ENCODE measurements at places on chromosomes 7 and 10. TPM values are rescaled to one million over a fixed set of nuclear protein-coding genes. Genes with fewer than 3 reads are reported as not detected.

DNA sequence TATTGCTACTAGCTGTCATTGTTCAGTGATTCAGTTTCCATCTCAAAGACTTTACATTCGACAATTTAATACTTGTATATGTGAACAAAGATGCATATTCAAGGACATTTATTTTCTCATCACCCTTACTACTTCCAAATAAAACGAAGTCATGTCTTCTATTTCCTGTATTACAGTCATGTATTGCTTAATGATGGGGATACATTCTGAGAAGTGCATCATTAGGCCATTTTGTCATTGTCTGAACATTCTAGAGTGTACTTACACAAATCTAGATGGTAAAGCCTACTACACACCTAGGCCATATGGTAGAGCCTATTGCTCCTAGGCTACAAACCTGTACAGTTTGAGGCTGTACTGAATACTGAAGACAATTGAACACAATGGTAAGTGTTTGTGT, 6.5 kb downstream of the C10orf95 start:
- no peaks in the 10 kb centered on the region for H3K27me3 ChIP-seq
- no peak overlapping the region for H3K27ac ChIP-seq
- no peak overlapping the region for H3K4me3 ChIP-seq
- H3K36me3 ChIP-seq = no peaks in the 10 kb centered on the region

- H3K4me1 ChIP-seq = peaks cover 4% of the 10 kb centered on the region
- no peak overlapping the region for H3K27ac ChIP-seq
- no peaks in the 10 kb centered on the region for H3K27me3 ChIP-seq
Measured at GRCh38 chr10:29946953-29947700, 112.3 kb downstream of the JCAD start.

DNA sequence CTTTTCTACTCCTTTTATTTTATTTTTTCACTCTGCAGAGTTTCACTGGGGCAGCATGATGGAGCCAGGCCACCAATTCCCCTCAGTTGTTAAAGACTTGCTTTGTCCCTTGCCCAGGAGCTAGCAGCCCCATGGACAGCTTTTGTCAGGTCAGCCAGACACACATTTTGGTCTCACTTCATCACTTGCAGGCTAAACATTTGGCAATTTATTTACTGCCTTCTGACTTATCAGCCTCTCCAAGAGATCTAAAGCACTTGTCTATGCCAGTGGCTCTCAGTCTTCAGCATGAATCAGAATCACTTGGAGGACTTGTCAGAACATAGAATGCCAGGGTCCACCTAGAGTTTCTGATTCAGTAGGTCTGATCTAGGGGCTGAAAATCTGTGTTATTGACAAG, 66.4 kb upstream of the GDF10 start:
- no peaks in the 10 kb centered on the region for H3K4me1 ChIP-seq
- H3K27me3 ChIP-seq = no peaks in the 10 kb centered on the region
- H3K4me3 ChIP-seq = no peak overlapping the region
- no peak overlapping the region for H3K27ac ChIP-seq
- no peak for DNase-seq

Gene TFR2
- 9.7 TPM for total RNA-seq

Gene SRRM3
- total RNA-seq = 1.7 TPM

Data from Caco-2 (cell line).